Cardiac septum (tissue), 1 donor: ENCODE measurements at places on chromosomes 2 and 18. TPM values are rescaled to one million over a fixed set of nuclear protein-coding genes. Genes with fewer than 3 reads are reported as not detected.

- DNase-seq, result no peak
Measured at GRCh38 chr18:3794537-3795348, 344.8 kb downstream of the TGIF1 start.

CCL20 gene
- not detected for total RNA-seq

- DNase-seq, result no peak
Measured at GRCh38 chr2:113895301-113895700, 5.4 kb downstream of the ACTR3 start.

DNA sequence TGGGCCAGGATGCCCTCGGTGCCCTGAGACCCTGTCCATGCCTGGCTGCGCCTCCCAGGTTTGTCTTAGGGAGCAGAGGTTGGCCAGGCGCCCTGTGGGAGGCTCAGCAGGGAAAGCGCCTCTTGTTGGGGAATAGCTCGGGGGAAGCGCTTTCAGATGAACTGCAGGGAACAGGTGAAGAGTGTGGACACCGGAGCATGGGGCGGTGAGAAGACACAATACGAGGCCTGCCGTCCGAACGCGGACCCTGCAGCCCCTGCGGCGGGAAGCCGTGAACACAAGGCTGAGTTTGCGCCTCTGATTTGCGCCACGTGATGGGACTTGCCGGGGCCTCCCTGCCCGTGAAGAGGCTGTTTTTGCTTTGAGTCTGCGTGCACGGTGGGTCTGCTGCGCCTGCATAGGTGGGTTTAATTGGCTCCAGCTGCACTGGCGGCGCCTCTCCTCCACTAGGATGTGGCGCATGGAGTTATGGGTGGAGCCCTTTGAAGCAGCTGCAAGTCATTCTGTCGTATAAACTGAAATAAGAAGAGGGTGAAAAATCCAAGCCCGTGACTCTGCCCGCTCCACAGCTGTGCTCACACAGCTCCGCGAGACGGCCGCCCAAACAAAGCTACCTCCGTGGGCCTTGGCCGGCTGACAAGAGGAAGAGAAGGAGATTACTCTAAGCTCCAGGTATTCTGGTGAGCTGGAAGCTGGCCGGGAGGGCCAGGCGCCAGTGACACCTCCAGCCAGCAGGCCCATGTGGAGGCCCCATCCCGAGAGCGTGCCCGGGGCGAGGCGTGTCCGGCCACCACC, 103.5 kb upstream of the CTDP1 start:
- DNase-seq, result peak; percentile 78

DNA sequence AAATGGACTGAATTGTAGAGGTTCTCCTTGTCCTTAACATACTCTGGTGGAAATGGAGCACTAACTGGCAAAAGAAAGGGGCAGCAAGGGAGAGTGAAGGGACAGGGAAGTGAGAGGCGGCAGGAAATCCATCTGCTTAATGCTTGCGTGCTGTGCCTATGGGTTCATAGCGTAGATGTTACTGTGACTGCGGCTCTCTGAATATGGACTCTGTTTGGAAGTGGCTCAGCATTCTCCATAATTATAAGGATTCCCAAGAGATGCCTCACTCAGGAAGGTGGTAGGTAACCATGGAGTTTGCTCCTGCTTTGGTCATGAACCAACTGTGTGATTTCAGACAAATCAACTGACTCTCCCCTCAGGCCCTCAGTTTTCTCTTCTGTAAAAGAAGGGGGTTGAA, 50.0 kb downstream of the MYO3B start:
- DNase-seq, result no peak

GRCh38 chr2:99084256-99084655, 57.3 kb upstream of the C2orf15 start:
- DNase-seq, result no peak

GRCh38 chr2:213175673-213176247, 24.3 kb upstream of the IKZF2 start:
- no peak for DNase-seq

TUBB6 gene
- 155 TPM for total RNA-seq

- DNase-seq, result no peak
Measured at GRCh38 chr18:46829531-46829930, 72.7 kb upstream of the ST8SIA5 start.

GRCh38 chr2:105757433-105757832, 12.7 kb downstream of the NCK2 start:
- peak; percentile 51 for DNase-seq

- DNase-seq, result peak; percentile 47
Measured at GRCh38 chr2:232435805-232436204, 20.1 kb upstream of the ALPI start.

DNA sequence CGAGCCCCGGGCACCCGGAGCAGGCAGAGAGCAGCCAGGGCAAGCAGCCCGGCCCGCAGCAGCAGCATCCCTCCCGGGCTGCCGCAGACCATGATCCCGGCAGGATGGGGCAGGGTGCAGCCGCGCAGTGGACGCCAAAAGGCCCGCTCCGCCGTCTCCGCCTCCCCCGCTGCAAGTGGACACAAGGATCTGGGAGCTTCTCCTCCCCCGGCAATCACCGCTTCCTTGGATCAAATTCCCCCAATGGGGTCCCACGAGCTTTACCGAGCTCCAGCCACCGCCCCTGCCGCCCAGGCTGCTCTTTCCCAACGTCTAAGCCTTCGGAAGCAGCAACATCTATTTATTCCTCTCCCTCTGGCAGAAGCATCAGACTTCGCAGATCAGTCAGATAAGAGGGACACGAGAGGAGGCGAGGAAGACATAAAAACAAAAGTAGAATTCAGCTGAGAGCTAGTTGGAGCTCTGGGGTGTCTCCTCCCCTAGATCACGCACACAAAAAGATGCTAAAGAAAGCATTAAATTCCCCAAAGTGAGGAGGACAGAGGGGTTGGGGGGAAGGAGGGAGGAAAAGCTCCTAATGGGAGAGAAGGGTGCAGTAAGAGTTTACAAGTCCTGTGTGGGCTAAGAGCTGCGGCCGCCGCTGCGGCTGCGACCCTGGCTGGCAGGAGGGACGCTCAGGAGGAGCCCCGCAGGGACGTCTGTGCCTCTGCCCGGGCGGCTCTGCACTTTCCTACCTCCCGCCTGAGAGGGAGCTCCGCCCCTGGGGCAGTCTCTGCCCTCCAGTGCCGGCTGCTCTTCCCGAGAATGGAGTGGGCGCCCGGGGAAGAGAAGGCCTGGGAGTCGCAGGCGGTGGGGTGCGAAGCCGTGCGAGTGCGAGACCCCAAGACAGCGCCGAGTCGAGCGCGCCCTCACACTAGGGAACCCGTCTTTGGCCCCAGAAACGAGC, at the start of gene FRZB:
Gene FRZB (minus strand): TSS at position 177 of the 946 bp plus-strand sequence. CDS start 85 bp downstream, at position 92.
- peak; percentile 78 for DNase-seq
